ENCODE measurements at places on chromosomes 7 and 10.

GRCh38 chr7:5692112-5692844, 89.2 kb downstream of the RNF216 start:
- DNase-seq, result peak; percentile 99

GRCh38 chr7:147497246-147497645, 1093.3 kb upstream of the C7orf33 start:
- no peak for DNase-seq

DNA sequence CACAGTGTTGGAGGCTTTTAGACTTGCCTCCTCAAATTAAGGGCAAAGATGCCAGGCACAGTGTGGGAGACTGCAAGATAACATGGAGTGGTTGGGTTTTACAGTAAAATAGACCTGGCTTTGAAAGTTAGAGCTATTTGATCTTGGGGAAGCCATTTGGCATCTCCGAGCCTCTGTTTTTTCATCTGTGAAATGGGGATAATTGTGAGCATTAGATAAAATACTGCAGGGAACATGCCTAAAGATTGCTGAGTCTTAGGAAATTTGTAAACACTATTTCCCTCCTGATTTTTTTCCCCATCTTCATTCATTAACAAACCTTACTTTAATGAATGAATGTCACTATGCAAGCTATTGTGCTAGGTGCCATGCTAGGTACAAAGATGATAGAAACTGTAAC, 241.3 kb upstream of the SLC26A5 start:
- no peak for DNase-seq

DNA sequence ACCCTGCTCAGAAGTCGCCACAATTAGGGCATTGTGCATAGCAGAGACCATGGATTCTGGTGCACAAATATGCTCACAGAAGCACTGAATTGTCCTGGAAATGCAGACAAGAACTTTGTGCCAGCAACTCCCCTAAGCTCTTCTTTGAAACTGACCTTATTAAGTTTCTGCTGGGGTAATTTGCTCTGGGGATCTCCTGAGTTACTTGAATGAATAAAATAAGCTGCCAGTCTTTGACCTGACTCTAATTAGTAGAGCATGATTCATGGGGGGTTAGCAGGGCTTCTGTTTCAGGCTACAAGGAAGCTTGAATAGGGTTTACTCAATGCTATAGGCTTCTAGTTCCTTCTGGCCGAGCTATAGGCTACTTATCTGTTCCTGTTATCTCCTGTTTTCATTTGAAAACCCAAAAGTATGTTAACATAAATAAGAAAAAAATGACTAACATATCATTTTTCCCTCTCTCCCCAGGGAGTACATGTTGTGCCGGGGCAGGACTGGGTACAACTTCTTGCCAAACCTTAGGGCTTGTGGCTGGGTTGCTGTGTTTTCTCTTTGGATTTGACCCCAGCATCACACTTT, 169.0 kb upstream of the TMEM229A start:
- no peak for DNase-seq

GRCh38 chr10:115860182-115861107, 412.6 kb downstream of the GFRA1 start:
- no peak for DNase-seq

DNA sequence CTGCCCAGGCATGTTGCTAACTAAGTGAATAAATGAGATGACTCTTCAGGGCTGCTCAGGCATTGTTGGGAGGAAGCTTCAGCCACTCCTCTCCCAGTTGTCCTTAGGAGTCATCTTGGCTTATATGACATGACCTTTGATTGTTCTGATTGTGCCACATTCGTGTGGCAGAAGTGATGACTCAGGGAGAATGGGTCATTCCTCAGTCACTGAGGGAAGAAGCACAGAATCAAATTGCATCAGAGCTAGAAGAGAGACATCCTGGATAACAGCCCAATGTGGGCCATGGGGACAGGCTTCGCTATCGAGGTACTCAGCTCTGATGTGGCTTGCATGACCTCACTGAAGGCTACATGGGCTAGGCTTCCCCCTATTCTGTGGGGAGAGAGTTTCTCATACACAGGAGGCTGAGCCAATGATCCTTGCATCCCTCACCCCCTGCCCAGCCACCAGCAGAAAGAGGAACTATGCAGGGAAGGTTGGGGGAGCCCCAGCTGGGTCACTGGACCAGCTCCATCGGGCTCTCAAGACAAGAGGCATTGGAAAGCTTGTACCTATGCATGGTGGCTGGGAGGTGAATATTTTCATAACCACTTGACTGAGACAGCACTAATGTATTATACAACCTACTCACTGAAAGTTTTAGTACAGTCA, 6.0 kb upstream of the HMX3 start:
- no peak for DNase-seq

Data from fibroblast of skin of abdomen (primary cell).